ENCODE measurements at places on chromosomes 5 and 9. TPM values are rescaled to one million over a fixed set of nuclear protein-coding genes. Genes with fewer than 3 reads are reported as not detected.

UBQLN1 gene
- 141 TPM for total RNA-seq

- DNase-seq = no peak
Observed at GRCh38 chr5:123075521-123076163, 13.4 kb upstream of the PRDM6 start.

- no peak for DNase-seq
Observed at GRCh38 chr9:6944093-6944551, 186.3 kb downstream of the KDM4C start.

DNA sequence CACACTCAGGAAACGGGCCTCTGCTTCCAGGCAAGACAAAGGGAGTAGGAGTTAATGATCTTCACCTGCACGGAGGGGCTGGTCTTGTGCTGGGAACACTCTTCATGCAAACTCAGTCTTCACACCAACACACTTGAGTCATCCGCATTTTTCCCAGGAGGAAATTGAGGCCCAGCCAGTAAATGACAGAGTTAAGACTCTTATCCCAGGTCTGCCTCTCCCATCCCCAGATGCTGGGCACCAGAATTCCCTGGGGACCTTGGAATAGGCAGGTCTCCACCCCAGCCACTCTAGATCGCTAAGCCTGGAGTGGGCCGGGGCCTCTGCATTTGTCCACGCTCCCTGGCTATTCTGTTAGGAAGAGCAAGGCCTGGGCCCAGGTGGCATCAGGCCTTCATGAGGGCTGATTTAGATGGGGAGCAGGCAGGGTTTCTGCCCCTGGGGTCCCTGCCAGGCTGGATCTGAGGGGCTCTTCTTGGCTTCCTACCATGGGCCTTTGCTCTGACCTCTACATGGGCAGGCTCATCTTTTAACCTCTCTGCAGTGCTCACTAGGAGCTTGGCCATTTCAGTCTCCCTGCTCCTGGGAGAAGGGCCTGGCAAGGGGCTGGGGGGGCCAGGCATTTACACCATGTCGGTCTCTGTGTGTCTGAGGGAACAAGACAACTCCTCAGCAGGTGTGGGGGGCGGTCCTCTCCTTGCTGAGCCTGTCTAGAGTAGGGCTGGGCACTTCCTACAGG, 77.3 kb downstream of the AMBP start:
- DNase-seq = no peak

- no peak for DNase-seq
Observed at GRCh38 chr9:77677397-77677796, 29.3 kb upstream of the GNA14 start.

LECT2 gene
- not detected for total RNA-seq

BTNL8 gene
- not detected for total RNA-seq

MYORG gene
- 0.64 TPM for total RNA-seq

SLC6A7 gene
- not detected for total RNA-seq

DNA sequence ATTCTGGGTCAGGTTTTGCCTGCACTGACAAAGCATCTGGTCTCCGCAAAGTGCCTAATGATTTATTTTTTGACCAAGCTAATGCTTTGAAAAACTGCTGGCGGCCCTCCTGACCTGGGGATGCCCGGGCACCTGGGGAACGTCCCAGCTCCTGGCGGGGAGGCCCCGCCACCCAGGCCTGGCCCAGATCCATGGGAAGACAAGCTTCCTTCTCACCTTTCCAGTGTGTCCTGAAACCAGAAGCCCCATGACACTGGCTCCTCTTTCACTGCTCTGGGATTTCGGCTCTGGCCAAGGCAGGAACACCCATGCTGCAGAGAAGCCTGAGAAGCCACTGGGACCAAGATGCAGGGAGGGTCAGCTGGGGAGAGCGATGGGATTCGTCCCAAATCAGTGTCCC, 144.1 kb downstream of the SEC61B start:
- DNase-seq = no peak

GRCh38 chr5:54093081-54093492, 217.3 kb downstream of the ARL15 start:
- DNase-seq = no peak

DNA sequence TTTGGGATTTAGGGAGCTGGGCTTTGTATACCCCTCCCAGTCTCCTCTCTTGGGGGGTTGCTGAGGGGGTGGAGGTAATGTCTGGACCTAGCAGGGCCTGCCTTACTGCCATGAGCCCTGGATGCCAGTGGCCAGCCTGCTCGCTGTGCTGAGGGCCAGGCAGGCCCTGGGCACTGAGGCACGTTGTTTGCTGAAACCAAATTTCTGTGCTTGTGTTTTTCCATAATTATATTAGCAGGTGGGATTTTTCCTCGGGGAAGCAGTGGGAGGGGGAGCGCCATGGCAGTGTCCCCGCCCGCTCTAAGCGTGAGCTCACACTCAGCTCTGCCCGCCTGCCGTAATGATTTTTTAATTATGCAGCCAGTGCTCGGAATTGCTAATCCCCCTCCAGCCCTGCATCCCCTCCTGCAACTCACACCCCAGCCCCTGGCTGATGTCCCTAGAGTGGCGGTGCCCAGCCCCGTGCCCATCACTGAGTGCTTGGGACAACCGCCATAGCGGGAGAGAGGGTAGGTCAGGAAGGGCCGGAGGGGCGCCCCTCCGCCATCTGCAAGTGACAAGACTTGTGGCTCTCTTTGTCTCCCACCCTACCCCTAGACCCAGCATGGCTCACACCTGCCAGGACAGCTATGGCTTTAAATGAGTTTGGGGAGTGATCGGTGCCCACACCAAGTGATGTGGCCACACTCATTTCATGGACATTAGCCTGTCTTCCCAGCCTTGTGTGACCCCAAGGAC, 20.9 kb downstream of the CXXC5 start:
- no peak for DNase-seq

FOXD4L5 gene
- not detected for total RNA-seq

THG1L gene
- 4.5 TPM for total RNA-seq

LIX1 gene
- total RNA-seq = not detected

GRCh38 chr5:151130922-151131891, 26.4 kb downstream of the ANXA6 start:
- DNase-seq = no peak

CTSV gene
- 0.17 TPM for total RNA-seq

- DNase-seq = no peak
Observed at GRCh38 chr5:89287964-89288363, 405.0 kb upstream of the MEF2C start.

GRCh38 chr5:150239099-150239793, 49.4 kb downstream of the SLC6A7 start:
- no peak for DNase-seq

DNA sequence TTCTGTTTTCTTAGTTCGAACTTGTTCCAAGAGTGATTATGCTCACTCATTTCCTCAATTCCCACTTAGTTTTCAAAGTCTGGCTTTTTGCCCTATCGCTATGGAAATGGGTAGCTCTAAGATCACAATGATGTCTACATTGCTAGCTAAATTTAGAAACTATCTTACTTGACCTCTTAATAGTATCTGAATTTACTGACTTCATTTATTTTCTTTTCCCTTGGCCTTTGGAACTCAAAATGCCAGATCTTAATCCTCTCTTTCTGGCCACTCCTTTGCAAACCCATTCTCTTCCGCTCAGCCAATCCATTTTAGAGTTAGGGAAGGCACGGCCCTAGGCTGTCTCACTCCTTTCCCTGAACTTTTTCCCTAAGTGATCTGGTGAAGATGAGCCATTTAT, 137.0 kb downstream of the FER start:
- no peak for DNase-seq

DNA sequence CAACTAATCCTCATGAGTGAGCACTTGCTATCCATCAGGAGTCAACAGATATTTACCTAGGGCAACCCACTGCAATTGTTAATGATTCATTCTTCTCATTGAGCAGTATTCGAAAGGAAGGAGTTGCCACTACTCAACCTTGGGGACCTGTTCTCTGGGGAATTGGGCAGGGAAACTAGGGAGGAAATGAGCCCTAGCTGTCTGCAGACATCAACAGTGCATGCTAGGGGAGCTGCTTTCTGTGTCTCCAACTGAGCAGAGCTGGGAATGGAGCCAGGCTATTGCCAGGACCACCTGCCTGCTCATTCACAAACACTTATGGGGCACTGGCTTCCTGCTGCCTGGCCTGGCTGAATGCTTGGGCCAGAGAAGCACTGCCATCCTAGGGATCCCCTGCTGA, 183.4 kb downstream of the TMEM38B start:
- DNase-seq = no peak

GRCh38 chr5:123358751-123359150, 64.5 kb downstream of the CEP120 start:
- DNase-seq = no peak

- DNase-seq = no peak
Observed at GRCh38 chr5:158499075-158499891, 600.4 kb downstream of the EBF1 start.

DNA sequence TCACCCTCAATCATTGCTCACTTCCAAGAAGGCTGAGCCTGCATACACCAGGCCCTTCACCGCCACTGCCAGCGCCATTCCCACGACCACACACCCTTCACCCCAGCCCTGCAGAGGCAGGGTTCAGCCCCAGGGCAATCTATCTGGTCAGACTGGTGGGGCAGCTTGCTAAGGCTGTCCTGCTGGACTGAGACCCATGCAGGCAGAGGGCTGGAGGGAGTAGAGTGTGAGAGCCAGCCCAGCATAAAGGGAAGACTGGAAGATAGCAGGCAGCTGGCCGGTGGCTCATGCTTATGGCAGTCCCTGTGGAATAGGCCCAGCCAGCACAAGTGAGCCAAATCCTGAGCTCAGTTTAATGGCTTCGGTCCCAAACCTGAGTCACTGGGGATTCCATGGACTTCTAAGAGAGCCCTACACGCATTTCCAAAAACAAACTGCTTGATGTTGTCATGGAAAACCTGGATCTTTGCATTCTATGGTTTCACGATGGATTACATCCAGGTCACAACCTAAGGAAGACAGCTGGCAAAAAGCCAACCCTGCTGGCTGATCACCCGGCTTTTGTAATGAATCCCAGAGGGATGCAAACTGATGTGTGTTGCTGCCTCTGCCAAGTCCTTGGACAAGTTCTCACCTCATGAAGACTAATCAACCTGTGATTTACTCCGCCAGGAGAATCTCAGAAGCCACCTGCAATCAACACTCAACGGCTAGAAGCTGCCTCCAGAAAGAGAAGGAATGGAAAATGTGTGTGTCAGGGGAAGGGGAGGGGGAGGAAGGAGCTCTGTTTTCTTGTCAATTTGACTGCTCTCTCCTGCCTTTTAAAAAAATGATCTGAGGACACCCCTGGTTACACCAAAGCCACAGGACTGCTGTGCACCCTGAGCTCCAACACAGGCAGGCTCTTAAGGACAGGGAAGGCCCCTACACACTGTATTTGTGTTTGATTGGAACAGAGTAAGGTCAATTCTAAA, 143.6 kb downstream of the LHFPL2 start:
- no peak for DNase-seq

HRH2 gene
- 7.0 TPM for total RNA-seq

DNA sequence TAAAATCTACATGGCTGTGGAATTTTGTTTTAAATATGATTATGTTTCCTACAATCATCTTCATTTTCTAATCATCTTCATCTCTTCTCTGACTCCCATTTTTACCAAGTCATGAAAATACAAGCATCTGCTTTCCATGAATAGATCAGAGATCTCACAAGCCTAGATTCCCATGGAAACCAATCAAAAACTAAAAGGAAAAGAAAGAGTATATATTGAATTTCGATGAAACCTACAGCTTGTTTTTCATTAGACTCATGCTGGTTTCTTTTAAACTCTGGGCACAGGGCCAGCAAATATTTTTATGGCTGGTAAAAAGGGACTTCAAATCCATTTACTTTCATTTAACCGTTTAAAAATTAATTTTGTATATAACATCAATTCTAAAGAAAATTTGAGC, 51.2 kb downstream of the INVS start:
- DNase-seq = no peak

GRCh38 chr5:168712280-168712924, 133.2 kb upstream of the PANK3 start:
- no peak for DNase-seq

ACTBL2 gene
- total RNA-seq = not detected

- no peak for DNase-seq
Observed at GRCh38 chr9:13755551-13755950, 476.1 kb upstream of the MPDZ start.

MAP1B gene
- total RNA-seq = 0.12 TPM

BRD3 gene
- 39.3 TPM for total RNA-seq
